ENCODE measurements at places on chromosomes 3 and 15.

- DNase-seq = no peak
These were observed 395.2 kb upstream of the AZI2 start for GRCh38 chr3:28743831-28744230.

DNA sequence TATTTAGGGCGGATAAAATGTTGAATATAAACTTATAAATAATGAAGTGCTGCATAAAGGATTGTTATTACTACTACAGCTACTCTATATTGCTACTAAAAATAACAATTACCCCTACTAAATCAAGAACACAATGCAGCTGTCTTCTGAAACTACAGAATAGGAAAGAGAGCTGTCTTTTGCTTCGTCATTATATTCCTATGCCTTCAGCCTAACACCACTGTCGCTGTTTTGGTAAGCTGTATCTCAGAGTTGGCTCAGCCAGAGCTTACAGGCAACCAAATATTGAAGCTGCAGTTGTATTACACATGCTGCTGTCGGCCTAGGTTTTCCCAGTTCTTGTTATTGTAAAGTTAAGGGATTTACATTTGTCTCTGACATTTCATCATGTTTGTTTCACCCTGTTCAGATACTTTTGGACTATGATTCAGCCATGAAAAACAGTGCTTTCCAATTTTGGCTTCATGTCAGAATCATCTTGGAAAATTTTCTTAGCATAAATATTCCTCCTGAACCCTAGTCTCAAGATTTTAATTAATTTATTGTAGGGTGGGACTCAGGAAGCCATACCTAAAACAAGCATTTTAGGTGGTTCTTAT, 31.3 kb upstream of the LPP start:
- no peak for DNase-seq

DNA sequence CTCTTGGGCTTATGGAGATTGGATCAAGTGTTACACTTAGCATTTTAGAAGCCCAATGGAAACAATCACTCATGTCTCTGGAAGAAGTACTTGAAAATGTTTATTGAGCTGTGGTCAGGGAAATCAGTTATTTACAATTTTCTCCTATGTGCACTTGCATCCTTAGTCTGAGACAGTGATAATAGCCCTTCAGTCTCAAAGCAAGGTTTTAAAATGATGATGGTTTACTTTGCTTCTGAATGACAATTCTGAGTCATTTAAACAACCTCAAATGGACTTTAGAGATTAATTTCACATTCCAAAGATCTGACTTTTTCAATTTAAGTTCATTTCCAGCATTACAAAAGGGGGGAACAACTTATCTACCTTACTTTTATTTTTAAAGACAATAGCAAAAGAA, 20.1 kb downstream of the TIPARP start:
- DNase-seq = no peak

DNA sequence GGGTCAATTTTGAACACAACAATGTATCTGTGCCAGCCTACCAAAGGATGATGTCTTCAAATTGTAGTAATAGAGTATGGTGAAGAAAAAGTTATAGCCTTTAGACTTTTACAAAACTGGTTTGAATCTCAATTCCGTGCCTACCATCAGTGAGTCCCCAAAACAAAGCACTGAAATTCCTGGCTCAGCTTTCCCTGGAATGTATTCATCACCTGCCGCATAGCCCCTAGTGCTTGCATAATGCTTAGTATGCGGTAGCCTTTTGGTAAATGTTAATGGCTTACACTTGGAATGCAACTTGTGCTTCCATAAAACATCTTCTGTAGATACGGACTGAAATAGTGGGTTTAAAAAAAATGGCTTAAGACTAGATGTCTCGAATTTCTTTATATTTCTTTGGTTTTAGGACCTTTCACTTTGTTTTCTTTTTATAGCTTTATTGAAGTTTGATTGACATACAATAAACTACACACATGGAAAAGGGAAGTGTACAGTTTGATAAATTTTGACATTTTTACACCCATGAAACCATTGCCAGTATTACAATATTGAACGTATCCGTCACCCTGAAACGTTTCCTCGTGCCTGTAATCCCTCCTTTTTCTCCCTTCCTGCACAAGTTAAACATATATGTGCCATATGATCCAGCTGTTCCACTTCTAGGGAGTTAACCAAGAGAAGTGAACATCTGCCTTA, 12.1 kb downstream of the SACM1L start:
- DNase-seq = no peak

- DNase-seq = no peak
These were observed 606 bp downstream of the EIF2A start for GRCh38 chr3:150547045-150547741.

- no peak for DNase-seq
These were observed 55.7 kb upstream of the TMEM115 start for GRCh38 chr3:50415061-50415460.

DNA sequence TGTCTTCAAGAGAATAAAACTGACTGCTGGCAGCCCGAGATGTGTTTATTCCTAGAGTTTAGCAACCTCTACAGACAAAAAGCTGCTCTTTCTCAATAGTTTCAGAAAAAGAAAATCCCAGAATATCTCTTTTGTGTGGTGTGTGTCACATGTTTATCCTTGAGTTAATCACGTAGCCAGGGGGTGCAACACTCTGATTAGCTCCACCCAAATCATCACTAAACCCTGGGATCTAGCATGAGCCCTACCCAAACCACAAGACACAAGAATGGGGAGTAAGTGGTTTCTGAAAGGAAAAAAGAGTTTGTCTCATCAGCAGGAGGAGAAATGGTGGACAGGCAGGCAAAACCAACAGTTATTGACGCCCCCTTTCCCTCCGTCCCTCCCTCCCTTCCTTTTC, 78.5 kb upstream of the AGBL1 start:
- DNase-seq = no peak

DNA sequence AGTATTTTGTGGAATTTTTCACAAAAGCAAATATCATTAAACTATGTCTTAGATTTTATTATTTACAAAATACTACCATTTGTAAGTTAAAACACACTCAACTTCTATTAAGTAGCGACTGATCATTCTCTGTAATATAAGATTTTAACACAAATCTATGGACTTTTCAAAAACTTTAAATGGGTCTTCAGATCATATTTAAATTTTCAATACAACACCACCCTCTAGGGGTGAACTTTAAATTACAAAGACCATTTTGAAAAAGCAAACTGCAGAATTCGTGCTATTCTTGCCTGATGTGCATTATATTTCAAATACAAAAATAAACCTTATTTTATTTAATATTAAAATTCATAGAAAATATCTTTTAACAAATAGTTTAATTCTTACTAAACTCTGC, 8.2 kb upstream of the VGLL4 start:
- no peak for DNase-seq

GRCh38 chr3:179837374-179837773, 184.5 kb downstream of the USP13 start:
- DNase-seq = no peak

DNA sequence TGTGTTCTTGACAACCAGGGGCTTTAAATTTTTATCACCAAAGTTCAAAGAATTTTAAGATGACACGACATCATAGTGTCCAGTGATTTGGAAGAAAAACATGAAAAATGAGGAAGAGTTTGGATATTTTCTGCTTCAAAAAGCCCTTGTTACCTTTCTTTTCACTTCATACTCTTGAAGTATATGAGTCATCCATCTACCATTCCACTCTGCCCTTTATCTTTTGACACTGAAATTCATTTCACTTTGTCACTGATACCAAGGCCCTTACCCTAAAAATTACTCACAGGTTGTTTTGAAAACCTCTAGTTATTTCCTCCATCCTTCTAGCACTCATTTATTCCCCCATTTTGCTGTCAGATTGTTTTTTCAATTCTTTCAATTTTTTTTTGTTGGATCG, 42.7 kb downstream of the OR5H15 start:
- DNase-seq = no peak

DNA sequence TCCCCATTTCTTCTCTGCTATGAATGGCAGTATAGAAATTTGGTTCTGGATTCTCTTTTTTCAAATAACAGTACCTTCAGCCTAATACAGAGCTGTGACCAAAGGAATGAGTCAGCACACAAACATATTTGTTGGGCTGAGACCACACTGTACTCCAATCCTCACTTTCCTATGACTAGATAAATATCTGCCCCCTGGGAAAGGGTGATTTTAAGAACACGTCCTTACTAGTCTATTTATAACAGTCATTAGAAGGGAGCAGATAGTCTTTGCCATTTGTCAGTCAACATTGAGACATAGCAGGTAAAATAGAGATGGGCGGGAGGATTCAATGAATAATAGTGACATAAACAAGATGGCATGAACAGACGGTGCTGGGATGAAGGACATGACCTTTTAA, 461.3 kb downstream of the MCTP2 start:
- DNase-seq = no peak

DNA sequence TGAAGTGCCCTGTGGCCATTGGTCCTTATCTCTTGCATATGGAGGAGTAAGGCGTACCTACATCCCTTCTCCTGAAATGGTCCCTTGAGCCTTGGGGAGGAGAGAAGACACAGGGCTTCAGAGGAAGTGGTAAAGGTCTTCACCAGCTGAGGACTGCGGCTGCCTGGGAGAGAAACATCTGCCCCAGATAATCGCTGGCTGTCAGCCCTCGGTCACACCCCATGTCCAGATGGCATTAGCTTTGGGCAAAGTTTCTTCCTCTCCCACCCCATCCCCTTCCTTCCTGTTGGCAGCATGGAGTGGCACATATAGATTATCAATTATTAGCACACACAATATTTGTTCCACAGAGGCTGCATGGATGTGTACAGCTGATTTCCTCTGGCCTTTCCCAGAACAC, 61.6 kb downstream of the LRTM1 start:
- no peak for DNase-seq

GRCh38 chr15:35602836-35603235, 56.9 kb upstream of the DPH6 start:
- no peak for DNase-seq

DNA sequence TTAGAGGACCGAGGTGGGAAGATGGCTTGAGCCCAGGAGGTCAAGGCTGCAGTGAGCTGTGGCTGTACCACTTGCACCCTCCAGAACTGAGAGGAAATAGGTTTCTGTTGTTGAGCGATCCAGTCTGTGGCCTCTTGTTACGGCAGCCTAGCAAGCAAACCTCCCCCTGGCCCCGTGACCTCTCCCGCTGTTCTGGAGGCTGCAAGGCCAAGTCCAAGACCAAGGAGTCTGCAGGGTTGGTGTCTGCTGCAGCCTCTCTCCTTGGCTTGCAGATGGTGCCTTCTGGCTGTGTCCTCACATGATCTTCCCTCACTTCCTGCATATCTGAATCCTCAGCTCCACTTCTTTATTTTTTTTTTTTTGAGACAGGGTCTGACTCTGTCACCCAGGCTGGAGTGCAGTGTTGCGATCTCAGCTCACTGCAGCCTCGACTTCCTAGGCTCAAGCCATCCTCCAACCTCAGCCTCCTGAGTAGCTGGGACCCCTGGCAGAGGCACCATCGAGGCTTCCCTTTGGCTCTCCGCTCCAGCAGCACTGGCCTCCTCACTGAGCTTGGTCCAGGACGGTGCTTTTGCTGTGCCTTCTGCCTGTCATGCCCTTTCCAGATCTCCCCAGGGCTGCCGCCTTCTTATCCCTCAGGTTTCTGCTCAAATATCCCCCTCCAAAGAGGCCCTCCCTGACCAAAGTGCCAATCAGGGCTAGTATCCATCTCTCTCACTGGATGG, 18.0 kb upstream of the PLXND1 start:
- no peak for DNase-seq

DNA sequence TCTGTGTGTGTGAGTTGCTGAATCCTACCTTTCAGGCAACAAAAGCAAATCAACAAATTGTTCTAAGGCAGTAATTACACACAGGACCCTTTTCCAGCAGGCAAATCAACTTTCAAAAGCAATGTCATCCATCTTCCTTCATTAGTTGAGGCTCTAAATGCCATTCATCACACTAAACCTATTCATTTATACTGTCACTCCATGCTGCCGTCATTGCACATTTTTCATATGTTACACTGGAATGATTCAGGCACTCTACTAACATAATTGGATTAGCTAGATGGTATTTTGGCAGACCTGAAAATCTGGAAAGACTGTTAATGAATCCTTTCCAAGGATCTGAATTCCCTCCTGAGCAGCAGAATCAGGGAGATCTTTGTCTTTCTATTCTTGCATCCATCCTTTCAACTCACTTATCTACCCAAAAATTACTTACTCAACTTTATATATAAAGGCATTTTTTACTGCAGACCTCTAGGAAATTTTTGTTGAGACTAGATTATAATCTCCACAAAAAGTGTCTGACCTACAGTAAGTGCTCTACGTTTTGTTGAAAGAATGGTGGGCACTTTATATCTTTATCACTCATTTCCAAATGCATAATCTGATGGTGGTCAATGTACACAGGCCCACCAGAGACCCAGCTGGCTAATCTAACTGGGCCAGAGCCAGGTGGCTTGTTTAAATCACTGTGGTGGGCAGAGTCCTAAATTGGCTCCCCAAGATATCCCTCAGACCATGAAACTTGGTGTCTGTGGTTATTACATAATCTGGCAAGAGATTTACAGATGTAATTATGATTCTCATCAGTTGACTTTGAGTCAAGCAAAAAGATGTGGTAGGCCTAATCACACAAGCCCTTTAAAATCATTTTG, 25.0 kb downstream of the MIX23 start:
- no peak for DNase-seq

- peak; percentile 8 for DNase-seq
These were observed 9.6 kb downstream of the EMC3 start for GRCh38 chr3:9976721-9977709.

DNA sequence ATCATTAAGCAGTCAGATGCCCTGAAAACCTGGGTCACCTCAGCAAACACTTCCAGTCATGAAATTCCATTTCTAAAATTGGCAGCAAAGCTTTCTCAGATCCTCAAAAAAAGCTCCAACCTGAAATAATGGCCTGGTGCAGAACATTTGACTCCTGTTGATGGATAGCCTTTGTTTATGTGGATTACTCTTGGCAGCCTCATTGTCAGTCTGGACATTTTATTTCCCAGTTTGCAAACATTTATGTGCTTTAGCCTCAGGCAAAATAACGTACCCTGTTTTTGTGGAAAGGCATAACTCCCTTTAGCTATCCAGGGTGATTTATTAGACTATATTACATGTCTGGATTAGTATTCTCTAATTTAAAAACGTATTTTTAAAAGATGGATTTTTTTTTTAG, 53.9 kb downstream of the PXYLP1 start:
- no peak for DNase-seq

- no peak for DNase-seq
These were observed 250.5 kb upstream of the TLE3 start for GRCh38 chr15:70348226-70348543.

DNA sequence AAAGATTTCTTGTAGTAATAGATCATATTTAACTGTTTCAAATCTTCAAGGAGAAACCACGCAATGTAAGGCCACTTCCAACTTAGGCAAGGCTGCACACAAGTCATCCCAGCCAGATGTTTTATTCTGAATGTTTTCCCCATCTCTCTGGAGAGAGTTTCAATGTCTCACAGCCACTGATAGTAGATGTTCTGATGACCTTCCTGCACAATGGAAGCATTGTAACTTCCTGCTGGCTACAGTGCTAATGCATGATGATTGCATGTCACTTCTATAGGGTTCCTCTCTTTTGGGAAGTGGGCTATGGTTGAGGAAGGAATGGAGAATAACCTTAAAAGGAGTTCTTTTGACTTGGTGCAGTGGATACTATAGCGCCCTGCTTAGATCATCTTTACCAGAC, 328.0 kb downstream of the ZNF621 start:
- no peak for DNase-seq
